Caki2 (cell line): ENCODE measurements at places on chromosomes 3 and 15.

DNA sequence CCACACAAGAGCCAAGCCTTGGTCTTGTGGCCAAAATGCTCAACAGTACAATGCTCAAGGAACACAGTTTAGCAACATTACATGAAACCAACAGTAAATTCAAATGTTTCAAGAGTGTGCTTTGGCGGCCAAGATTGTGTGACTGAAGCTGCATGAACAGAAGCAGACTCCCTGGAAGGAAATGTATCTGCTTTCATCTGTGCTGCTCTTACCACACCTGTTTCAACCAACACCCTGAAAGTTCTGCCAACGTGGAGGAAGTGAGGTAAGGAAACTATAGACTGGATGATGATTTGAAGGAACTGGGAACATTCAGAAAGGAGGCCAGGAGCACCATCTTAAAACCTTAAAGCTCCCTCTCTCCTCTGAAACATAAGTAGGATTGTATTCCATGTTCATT is 55.7 kb downstream of the MB21D2 start:
- no peak for DNase-seq

- DNase-seq: no peak
These were observed 254.2 kb downstream of the GAP43 start for GRCh38 chr3:115877615-115877899.

- DNase-seq: no peak
These were observed 449.8 kb downstream of the EPHA6 start for GRCh38 chr3:97264180-97264579.

GRCh38 chr3:38605981-38606380 is 43.5 kb downstream of the SCN5A start:
- DNase-seq: no peak

DNA sequence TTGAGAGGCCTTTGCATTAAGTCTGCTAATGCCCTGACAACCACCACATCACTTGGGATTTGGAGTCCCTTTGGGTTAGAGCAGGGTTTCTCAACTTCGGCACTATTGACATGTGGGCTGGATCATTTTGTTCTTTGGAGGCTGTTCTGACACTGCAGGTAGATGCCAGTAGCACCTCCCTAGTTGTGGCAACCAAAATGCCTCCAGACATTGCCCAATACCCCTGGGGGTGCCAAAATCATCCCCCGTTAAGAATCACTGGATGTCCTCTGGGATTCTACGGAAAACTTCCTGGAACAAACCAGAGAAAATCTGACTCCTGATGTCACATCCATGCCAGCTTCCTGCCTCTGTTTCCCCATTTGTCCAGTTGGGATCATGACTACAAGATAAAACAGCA is 37.2 kb upstream of the BLM start:
- DNase-seq: no peak

DNA sequence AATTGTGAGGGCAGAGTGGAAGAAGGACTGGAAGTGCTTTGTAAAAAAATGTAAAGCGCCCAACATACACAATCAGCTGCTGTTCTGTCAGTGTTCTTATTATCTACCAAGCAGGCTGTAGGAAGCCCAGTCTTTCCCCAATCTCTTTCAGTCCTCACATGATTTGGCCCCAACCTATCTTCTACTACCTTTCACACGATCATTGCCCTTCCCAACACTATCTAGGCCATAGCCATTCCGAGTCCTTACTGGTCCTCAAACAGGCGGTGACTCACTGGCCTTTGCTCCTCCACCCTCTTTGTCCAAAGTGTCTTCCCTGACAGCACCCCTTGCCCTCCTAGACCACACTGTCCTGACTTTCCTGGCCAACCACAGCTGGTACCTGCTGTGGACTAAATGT is 861 bp upstream of the RFT1 start:
- no peak for DNase-seq

- no peak for DNase-seq
These were observed 15.8 kb downstream of the TBC1D21 start for GRCh38 chr15:73889053-73889761.

DNA sequence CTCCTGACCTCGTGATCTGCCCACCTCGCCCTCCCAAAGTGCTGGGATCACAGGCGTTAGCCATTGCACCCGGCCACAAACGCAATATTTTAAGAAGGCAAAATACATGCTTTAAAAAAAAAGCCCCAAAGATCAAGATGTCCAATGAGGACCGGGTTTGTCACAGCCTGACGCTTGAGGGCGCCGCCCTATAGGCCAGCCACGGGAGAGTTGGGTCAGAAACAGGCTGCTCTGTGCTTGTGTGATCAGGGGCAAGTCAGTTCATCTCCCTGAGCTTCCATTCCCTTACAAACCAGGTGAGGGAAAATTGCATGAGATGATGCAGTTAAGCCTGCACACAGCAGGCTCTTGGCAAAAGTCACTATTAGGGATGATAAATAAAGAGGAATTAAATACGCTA is 23.9 kb downstream of the FAM174B start:
- no peak for DNase-seq

DNA sequence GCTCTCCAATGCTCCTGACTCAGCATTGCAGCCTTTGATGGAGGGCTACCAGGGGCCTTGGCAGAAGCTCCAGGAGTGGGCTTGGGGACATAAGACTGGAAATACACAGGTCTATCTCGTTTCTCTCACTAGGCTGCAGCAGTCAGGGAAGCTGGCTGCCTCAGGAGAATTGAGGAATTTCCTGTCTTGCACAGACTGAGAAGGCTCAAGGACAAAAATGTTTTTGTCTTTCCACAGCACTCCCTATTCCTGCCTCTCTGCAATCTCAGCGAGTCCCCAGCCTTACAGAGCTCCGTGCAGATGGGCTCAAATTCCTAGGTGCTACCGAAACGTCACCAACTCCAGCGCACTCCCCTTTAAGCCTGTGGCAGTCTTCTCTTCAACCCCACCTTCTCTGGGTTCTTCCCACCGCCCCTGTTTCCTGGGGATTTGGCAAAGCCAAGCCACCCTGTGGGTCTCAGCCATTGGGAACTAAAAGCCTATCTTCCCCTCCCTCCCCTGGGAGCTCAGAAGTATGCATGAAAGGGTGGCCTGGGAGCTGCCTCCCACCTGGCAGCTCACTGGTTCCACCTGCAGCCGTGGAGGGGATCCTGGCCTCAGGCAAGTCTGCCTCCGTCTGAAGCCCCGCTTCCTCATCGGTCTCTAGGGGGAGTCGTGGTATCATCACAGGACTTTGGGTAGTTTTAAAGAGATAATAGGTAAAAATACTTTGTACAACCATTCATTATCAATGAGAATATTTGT is 322.6 kb upstream of the FRG2C start:
- no peak for DNase-seq

- peak; percentile 64 for DNase-seq
These were observed 596 bp downstream of the PRKAR2A start for GRCh38 chr3:48847053-48847503.

DNA sequence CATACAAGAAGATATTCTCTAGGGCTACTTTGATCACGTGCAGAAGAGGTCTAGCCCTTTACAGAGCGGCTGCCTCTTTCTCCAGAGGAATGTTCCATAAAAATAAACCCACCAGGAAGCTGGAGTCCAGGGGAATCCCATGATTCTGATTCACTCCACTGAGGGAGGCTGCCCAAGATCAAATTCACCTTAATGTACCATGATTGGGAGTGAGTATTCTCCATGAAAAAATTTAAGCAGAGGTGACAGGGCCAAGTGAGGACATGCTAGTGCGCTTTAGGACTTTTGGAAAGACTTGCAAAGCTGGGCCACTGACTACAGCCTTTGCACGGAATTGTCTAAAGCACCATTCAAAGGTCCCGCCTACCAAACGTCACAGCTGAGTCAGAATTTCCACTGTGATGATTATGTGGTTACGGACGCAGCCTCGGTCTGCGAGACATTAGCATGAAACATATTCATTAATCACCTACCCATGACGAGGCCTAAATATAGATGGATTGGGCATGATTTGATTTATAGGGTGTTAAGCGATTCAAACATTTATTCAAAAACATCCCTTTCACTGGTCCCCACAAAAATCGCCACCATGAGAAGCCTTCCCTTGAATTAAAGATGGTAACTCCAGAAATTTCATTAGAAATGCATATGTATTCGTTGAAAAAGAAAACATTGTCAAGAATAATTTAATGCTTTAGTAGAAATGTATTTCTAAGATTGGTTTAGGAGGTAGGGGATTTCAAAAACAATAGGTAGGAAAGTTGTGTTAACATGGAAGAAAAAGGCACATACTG is 152.6 kb downstream of the GREM1 start:
- peak; percentile 95 for DNase-seq

GRCh38 chr3:124919756-124920155 is 14.8 kb downstream of the MUC13 start:
- DNase-seq: no peak

GRCh38 chr3:102826636-102827035 is 391.8 kb downstream of the ZPLD1 start:
- no peak for DNase-seq

DNA sequence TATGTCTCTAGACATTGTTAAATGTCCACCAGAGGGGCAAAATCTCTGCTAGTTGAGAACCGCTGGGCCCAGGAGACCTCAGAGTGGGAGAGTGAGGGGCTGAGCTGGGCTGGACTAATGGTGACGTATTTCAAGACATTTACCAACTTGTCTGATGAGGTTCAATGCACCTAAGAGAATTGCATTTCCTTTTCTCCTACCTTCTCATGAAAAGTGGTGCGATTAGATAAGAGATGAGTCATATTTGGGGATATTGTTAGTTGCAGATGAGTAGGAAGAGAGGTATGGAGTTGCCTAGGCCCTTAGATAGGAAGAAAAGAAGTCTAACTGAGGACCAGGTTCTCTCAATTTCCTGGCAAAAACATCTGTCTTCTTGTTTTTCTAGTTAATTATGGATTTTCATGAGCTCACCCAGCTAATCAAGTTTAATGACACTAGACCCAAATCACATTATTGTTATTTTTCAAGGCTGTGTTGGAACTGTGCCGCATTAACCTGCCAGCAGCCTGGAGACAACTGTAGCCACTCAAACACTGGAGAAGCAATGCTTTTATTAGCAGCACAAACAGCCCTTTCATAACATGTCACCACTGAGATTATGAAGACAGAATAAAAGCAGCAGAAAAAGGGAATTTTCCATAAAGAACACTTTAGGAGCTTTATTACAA is 144.2 kb downstream of the PDCD6IP start:
- DNase-seq: no peak

GRCh38 chr3:183937601-183938286 is 53.1 kb upstream of the PARL start:
- DNase-seq: peak; percentile 70

DNA sequence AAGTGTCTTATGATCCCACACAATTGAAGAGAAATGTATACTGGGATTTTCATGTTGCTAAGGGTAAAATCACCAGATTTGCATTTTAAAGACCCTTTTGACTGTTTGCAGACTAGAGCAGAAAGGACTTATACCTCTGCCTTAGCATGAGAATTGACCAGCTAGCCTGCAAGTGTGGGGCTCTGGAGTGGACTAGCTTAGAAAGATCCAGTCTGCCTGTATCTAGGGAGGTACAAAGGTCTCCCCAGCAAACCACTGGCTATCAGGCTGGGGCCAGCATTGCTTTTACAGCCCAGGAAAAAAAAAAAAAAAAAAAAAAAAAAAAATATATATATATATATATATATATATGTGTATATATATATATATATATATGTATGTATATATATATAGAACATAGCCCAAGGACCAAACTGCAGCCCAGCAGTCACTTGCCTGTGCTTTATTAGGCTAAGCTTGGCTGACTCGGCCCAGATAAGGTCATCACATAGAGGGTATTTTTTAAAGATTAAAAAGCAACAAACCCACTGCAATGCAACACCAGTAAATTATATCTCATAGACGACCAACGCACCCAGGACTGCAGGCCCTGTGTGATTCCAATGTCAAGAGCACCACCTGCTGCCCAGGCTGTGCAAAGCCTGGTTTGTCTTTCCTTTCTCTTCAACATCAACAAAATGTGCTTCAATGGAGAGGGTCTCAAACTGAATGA is 63.7 kb downstream of the DCLK3 start:
- peak; percentile 53 for DNase-seq

GRCh38 chr15:82540055-82540983 is at the start of gene RPS17:
RPS17 (minus strand) TSS chr15:82540457; CDS start chr15:82540428, 29 bp downstream.
- DNase-seq: peak; percentile 94

DNA sequence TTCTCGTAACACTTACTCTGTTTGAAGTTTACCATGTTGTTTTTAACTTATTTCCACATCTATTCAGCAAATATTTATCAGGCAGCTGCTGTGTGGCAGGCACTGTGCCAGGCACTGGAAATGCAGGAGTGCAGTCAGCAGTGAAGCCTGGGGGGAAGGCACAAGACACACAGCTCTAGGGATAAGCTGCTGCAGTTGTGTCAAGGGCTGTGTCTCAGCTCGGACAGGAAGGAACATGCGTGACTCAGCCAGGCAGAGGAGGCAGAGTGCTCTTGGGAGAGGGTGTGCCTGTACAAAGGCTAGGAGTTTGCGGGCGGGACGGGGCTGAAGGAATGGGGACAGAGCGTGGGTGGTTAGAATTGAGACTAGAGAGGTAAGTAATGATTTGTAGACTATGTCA is 24.7 kb downstream of the LYSMD4 start:
- DNase-seq: peak; percentile 55

GRCh38 chr3:102441832-102442231 is 7.0 kb downstream of the ZPLD1 start:
- no peak for DNase-seq

GRCh38 chr15:96264351-96264798 is 66.1 kb upstream of the NR2F2 start:
- DNase-seq: peak; percentile 87

- DNase-seq: no peak
These were observed 29.7 kb downstream of the ACSBG1 start for GRCh38 chr15:78204351-78205309.

DNA sequence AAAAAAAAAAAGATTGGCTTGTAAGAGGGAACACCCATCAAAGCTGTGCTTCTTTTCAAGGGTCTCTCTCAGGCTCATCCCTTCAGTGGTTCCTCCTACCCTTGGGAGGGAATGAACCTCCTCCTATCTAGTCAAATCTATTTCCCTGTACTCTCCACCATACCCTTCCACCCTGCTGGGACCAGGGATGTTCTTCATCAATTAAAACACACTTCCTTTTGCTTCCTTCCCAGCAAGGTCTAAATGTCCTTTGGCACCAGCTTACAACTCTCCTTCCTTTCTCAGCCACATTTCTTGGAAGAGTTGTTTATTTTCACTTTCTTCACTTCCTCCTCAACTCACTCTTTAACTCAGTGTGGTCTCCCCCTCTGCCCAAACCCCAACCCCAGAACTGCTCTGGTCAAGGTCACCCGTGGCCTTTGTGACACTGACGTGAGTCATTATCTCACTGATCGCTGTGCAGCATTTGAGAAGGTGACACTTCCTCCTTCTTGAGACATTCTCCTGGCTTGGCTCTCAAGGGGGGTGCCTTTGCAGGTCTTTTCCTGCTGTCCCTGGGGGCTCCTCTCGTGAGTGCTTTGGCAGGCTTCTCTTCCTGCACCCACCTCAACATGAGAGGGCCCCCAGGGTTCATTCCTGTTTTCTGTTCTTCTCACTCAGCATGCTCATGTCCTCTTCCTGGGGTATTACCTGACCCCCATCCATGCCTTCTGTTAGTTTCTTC is 210.5 kb upstream of the TLE3 start:
- peak; percentile 14 for DNase-seq

- DNase-seq: no peak
These were observed 46.7 kb downstream of the ARNT2 start for GRCh38 chr15:80450811-80451321.
